ENCODE measurements at places on chromosomes 16 and 17.
A peak's percentile ranks its signal among the peaks of the same experiment; 100 is the strongest.

GRCh38 chr16:30723725-30724355 lies 24.4 kb upstream of the PHKG2 start:
- no peak for DNase-seq

GRCh38 chr17:60065136-60065535 lies 13.6 kb downstream of the HEATR6 start:
- no peak for DNase-seq

GRCh38 chr16:80199614-80200013 lies 341.2 kb upstream of the DYNLRB2 start:
- DNase-seq, result no peak

GRCh38 chr16:89360760-89361435 lies 129.5 kb downstream of the ANKRD11 start:
- peak; percentile 36 for DNase-seq

- no peak for DNase-seq
These were observed 249.2 kb downstream of the FOXL1 start for GRCh38 chr16:86827521-86827920.

- DNase-seq, result no peak
These were observed 46.7 kb downstream of the C17orf67 start for GRCh38 chr17:56786989-56787482.

GRCh38 chr16:543301-544164 lies 16.0 kb downstream of the CAPN15 start:
- DNase-seq, result no peak

DNA sequence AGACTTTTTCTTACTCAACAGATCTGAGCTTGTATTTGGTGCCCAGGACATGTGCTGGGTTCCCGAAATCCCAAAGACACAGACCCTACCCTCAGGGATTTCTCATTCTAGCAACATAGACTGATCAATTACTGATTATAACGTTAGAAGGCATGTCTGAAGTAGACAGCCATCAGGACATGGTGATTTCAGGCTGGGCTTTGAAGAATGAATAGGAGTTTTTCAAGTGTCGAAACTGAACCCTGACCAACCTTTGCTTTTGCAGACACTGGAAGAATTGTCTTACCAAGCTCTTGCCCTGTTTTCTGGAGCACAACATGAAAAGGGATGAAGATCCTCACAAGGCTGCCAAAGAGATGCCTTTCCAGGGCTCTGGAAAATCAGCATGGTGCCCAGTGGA lies 40.0 kb upstream of the IL21R start:
- DNase-seq, result no peak

DNA sequence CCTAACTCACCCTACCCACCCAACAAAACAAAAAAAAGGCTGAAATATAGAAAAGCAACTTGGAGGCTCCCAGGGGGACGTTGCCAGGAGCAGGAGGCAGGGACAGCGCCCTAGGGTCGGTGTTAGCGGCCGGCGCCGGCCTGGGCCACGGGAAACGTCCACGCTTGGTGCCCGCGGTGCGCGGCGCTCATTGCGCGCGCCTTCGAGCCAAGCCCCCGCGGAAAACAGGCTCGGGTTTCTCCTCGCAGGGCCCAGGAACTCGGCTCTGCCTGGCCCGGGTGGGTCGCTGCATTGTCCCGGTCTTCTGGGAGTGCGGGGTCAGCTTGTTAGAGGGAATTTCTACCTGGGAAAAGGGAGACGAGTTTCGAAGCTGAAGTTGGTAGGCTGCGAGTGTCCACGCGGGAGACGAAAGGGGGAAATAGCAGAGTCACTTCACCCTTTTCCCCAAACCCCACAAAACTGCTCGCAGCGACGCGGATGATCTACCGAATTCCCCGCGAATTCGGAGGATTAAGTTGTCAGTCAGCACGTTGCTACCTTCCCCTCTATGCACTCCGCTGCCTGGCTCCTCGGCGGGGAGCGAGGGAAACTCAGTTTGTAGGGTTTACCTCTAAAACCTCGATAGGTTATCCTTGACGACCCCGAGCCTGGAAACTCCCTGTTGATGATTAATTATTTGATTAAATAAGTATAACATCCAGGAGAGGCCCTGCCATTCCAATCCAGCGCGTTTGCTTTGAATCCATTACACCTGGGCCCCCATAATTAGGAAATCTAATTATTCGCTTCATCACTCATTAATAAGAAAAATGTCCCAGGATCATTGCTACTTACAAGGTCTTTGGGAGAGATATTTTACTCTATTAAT lies 751 bp upstream of the FOXC2 start:
- DNase-seq, result no peak

- no peak for DNase-seq
These were observed 11.3 kb downstream of the DNAAF1 start for GRCh38 chr16:84156342-84156784.

GRCh38 chr16:48907906-48908634 lies 298.1 kb upstream of the N4BP1 start:
- DNase-seq, result no peak

DNA sequence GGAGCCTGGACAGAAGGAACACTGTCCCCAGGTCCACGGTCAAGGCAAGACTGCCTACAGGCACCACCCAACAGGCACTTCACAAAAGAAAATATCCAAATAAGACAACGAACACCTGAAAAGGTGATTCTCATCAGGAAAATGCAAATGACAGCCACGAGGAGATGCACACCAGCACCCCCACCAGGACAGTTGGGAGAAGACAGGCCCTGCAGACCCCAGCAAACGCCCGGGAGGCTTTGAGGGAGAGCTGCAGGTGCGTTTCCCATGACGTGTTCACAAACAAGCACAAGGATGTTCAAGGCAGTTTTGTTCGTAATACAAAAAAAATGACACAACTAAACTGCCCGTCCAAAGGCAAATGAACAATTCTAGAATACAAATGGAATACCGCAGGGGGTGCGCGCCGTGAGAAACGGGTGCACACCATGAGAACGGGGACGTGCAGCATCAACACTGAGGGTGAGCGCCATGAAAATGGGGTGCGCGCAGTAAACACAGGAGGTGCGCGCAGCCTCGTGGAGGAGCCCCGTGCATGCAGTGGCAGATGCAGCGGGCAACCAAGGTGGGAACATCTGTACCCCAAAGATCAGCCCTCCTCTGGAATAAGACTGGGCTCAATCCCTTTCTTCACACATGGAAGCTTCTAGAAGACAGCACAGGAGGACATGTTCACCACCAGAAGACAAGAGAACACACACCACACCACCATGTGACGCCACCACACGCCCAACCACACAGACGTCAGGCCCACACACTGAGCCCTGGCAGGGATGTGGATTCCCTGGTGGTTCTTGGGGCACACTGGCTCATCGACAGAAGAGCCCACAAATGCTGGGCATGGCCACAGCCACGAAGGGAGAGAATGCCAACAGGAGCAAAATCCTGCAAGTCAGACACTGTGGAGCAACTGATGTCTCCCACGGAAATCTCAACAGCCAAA lies 91.2 kb downstream of the ZNF778 start:
- DNase-seq, result peak; percentile 48

- DNase-seq, result no peak
These were observed 15.3 kb upstream of the RPTOR start for GRCh38 chr17:80529104-80529903.

DNA sequence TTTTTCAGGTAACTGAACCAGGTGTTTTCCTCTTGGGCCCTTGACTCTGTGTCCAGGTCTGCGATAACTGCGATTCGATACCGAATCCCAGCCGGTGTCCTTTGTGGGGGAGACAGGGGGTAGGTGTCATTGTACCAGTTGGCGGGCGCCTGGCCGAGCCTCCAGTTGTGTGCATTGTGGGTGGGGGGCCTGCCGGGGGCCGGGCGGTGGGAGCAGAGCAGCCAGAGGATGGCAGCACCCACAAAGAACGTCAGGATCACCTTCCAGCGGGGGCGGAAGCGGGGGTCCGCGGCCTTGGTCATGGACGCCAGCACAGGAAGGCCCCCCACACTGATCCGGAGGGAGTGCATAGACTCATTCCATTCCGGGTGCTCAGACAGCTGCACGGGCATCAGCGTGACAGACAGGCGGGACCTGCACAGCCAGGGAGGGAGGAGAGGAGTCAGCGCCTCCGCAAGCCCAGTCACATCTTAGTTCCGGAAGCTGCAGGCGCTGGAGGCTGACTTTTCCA lies 12.3 kb downstream of the CANT1 start:
- peak; percentile 29 for DNase-seq

DNA sequence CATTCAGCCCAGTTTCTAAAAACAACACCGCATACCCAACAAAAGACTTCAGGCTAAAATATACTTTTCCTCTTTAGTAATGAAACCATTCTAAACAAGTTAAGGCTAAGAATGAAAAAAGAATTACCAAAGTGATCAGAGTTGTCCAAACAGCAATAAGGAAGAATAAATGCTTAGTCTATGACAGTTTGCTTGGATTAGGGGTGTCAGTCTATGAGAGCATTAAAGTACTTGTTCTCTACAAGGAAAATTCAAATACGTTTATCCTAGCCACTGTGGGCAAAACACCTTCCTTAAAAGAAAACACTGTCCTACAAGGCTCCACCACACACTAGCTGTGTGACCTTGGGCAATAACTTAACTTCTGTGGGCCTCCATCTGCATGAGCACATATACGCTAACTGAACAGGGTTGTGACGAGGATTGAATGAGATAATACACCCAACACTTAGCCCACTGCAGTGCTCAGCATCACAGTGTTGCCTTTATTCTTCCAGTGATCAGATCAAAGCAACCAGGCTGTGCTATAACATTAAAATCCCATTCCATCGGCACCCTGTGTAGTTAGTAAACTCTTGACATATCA lies 53.6 kb downstream of the TEX2 start:
- DNase-seq, result no peak

- peak; percentile 87 for DNase-seq
These were observed 11.5 kb upstream of the ZC3H18 start for GRCh38 chr16:88558457-88559442.

GRCh38 chr16:12432136-12432535 lies 371.6 kb downstream of the CPPED1 start:
- DNase-seq, result no peak

- no peak for DNase-seq
These were observed 52.4 kb downstream of the B9D1 start for GRCh38 chr17:19310151-19310550.

GRCh38 chr16:84120023-84120422 lies 3.3 kb upstream of the MBTPS1 start:
- no peak for DNase-seq

GRCh38 chr16:64440421-64440831 lies 681.4 kb downstream of the CDH11 start:
- no peak for DNase-seq

GRCh38 chr17:63997341-63998048 lies 656 bp upstream of the PRR29 start:
- no peak for DNase-seq

- no peak for DNase-seq
These were observed 139.1 kb upstream of the CACNG3 start for GRCh38 chr16:24116989-24117388.

DNA sequence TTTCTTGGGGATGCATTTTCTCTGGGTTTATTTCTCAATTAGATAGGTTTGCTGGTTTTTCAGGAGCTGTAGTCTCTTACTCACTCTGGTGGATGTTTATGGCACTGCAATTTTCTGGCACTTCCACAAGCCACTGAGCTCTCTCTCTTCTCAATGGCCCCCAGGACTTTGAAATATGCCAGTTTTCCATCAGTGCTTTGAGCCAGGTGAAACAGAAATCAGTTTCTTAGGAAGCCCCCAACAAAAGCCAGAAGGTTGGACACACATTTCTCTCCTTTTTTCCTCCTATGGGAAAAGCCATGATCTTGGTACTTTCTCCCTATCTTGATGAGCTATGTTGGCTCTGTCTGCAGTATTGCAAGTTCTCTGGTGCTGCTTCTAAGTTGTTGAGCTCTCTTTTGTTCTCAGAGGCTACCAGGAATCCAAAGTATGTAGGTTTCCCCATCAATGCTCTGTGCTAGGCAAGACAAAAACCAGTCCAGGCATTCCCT lies 90.7 kb upstream of the SMIM36 start:
- no peak for DNase-seq

- no peak for DNase-seq
These were observed 31.3 kb downstream of the SLC39A11 start for GRCh38 chr17:73061161-73061560.

DNA sequence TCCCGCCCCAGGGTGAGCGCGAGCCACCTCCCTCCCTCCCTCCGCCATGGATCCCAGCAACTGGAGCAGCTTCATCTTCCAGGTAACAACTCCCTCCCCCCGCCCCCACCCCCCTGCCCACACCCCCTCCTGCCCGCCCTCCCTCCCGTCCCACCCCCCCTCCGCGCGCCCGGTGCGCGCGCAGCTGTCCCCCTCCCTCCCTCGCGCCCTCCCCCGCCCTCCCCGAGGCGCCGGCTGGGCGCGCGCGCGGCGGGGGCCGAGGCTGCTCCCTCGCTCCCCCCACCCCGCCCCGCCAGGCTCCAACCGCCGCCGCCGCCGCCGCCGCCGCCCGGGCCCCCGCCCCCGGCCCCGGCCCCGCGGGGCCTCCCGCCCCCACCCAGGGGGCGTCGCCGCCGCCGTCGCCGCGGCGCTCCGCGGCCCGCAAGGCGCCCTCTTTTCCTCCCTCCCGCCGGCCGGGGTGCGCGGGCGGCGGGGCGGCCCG lies at the start of gene MAZ:
Gene MAZ, plus strand, starts transcription at position 431 of the 481 bp plus-strand sequence. CDS start 173 bp downstream, outside the sequence.
- no peak for DNase-seq

DNA sequence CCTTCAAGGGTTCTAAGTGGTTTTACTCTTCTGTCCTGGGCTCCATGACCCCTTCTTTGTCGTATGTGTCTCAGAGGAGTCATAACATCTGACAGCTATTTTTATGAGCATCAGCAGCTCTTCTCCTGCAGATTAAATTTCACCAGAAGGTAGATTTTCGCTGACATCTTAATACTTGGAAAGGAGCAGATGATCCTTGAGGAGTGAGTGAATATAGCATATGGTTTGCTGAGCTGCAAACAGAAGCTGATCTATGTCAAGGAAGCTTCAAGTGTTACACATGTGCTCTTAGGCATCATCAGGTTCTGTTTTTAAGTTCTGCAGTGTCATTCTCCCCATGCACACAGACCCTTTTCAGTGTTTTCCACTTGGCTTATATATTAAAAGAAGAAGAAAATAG lies 49.2 kb upstream of the MYH2 start:
- no peak for DNase-seq

GRCh38 chr17:16442141-16442540 lies 26.8 kb downstream of the TRPV2 start:
- no peak for DNase-seq

GRCh38 chr17:53971361-53971760 lies 148.6 kb downstream of the KIF2B start:
- no peak for DNase-seq

DNA sequence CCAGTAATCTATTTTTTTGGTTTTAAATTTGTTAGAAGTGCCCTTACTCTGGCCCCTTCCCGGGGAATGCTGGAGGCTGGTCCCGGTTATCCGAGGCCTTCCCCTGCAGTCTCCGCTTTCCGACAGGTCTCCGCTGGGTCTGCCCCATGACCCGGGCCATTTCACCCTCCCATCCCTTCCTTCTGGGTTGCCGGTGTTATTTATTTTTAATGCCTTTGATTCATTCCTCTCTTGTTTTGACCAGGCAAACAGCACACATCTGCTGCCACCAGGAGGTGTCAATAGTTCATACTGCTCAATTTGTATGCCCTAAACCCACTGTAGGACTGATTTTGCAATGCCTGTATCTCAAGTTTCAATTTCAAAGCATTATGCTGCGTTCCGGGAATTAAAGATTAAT lies 113.2 kb upstream of the IRX5 start:
- DNase-seq, result no peak

Measured in mucosa of descending colon (tissue), 3 donors.